Stimulated activated CD4-positive, alpha-beta T cell treated with anti-CD3 and anti-CD28 coated beads, Interleukin-1b, Interleukin-23, amount 100 ng/mL, for 48 hours (primary cell): ENCODE measurements at places on chromosomes 3 and 15.

DNA sequence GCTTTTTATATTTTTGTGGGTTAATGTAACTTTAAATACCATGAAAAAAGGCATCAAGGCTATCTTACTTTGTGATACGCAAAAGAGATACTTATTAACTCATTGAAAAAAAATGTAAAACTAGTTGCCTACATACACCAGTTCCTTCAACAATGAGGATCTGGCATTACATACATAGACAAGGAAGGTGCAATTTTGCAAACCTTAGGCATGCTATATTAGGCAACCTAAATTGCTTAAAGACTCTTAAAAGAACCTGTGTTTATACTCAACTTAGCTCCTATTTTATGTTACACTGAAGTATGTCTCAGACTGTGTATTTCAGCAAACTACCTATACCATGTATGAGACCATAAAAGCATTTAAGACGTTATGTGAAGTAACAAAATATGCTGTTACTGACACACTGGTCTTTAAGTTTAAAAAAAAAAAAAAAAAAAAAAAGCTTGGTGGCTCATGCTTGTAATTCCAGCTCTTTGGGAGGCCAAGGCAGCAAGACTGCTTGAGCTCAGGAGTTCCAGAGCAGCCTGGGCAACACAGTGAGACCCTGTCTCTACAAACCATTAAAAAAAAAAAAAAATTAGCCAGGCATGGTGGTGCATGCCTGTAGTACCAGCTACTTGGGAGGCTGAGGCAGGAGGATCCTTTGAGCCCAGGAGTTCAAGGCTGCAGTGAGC is 9.1 kb downstream of the TASOR start:
- no peak for DNase-seq

GRCh38 chr3:111668888-111669488 is 73.8 kb upstream of the ZBED2 start:
- no peak for DNase-seq

DNA sequence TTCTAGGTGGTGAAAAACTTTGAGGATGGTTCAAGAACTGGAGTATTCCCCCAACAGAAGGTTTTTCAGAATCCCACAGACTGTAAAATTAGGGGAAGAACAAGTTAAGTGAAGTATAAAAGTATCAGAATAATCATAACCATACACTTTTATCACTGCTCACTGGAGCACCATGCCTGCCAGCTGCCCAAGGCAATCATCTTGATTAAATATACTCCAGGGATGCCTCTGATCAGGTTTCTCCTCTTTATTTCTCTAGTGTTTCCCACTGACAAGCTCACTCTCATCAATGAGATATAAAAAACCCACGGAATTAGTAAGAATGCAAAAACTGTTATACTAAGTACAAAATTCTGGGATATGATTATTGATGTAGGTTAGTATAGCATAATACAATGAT is 108.0 kb downstream of the STAG1 start:
- DNase-seq, result no peak

DNA sequence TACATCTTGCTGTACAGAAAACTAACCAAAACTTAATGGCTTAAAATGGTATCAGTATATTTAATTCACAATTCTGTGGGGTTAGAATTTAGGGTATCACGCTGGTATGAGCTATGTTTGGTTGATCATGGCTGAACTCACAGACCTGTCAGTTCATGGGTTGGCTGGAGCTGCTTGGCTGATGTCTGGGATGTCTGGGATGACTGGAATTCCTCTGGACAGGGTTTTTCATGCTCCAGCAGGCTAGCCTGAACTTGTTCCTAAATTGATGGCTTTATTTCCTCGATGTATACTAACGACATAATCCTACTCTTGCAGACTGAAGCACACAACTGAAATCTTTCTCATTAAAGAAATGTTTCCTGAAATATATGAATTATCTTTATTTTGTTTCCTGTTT is 338.9 kb upstream of the GBE1 start:
- DNase-seq, result no peak

GRCh38 chr15:94064676-94065313 is 166.6 kb upstream of the MCTP2 start:
- DNase-seq, result no peak
